ENCODE measurements at places on chromosomes 6 and 20.

DNA sequence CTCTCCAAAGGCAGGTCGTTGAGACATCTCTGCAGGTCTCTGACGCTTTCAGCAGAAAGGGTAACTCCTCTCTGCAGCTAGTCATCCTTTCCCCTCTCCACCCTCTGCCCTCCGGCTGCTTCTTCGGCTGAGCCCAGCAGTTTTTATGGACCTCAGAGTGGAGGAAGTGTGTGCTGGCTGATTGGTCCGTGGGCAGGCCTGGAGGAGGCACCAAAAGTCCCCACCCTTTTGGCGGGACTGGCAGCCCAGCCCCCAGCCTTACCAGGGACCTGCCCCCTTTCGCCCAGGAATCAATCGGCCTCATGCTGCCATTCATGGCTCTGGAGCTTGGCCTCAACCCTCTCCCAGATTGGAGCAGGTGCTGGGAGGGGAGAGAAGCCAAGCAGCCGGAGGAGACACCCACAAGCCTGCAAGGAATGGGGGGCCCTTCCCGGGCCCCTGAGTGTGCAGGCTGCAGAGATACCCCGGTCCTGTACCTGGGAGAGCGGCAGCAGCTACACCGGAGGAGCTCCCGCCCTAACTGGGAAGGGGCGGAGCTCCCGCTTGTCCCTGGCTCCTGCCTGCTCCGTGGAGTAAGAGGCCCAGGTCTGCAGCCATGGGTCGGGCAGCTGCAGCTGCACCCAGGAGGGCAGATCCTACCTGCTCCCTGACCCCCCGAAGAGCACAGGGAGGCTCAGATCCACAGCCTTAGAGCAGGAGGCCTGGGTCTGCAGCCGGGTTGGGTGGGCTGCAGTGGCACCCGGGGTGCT, 170.3 kb upstream of the SOX4 start:
- DNase-seq = no peak

DNA sequence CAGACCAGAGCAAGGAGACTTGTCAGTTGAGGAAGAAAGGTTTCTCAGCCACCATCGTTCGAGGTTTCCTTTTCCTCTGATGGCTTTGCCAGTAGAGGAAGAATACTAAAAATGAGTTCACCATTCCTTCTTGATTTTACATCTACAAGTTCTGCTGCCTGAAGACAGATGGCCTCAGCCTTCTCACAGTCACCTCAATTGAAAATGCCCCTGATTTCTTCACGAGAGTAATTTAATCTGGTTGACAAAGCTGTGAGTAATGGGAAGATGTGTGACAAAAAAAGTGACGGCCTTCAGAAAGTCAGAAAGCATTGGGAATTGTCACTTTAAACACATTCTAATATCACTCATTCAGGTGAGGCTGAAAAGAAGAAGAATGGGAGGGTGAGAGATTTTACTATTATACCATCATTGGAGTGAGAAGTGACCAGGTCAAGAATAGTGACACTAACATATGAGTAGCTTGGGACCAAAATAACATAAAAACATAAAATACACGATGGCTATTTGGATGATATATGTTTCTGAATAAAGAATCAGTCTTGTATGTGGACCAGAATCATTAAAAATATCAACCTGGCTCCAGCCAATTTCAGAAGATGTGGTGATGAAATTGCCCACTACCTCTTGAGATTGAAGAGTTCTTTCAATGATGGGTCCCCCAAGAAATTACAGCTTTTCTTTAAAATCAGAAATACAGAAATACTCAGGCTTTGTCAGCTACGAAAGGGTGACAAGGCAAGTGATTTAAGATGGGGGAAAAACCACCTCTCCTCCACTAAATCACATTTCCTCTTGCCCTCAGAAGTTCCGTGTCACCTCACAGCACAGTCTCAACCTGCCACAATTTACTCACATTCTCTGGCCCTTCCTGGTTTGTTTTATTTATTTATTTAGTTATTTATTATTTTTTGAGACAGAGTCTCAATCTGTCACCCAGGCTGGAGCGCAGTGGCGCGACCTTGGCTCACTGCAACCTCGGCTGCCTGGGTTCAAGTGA, 147.7 kb downstream of the SOBP start:
- no peak for DNase-seq

GRCh38 chr6:114581293-114581692, 238.5 kb upstream of the HS3ST5 start:
- no peak for DNase-seq

DNA sequence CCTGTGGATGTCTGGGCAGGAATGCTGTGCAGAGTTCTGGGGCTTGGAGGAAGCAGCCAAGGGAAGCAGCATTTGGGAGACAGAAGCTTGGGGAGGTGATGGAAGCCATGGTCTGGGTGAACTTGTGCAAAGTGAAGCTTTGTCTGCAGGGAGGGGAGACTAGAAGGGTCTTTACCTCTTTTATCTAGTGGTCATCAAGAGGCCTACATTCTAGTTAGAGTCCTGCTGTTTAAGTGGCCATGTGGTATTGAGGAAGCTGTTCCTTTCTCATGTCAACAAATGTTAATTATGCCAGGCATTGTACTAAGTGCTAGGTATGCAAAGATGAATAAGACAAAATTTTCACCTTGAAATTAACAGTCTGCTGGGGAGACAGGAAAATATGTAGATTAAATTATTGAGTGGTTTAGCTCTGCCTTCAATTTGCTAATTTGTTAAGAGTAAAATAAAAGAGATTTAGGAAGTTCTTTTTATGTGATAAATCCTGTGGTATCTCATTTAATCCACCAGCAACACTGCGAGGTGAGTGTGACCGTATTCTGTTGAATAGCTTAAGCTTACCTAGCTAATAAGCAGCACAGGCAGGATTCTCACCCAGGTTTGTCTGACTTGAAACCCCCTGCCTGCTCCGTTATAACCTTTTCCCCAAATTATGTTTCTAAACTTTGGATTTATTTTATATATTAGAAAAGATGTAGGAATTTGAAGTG, 43.1 kb downstream of the ARID1B start:
- DNase-seq = no peak

- DNase-seq = no peak
Observed at GRCh38 chr6:145071836-145072235, 663.5 kb downstream of the EPM2A start.

- no peak for DNase-seq
Observed at GRCh38 chr20:23047001-23047737, 2.3 kb downstream of the THBD start.

GRCh38 chr20:46563170-46563859, 12.9 kb upstream of the OCSTAMP start:
- DNase-seq = no peak

GRCh38 chr6:41427642-41428335, 92.4 kb downstream of the NCR2 start:
- DNase-seq = peak; percentile 65

GRCh38 chr20:51750037-51750769, 18.0 kb downstream of the ATP9A start:
- DNase-seq = no peak

DNA sequence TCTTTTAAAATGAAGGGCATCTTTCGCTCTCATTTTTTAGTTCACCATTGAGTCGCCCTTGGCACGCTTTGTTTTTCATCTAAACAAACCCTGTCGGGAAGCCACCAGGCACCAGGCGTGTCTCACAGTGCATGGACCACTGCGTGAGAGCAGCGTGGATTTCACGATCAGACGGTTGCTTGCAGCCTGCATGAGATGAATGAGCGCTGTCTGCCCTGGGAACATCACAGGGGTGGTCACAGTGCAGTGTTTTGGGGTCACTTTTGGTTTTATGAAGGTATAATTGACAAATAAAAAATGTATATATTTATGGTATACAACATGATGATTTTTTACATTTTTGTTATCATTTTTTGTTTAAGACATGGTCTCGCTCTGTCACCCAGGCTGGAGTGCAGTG, 61.3 kb downstream of the CDH4 start:
- DNase-seq = no peak

- peak; percentile 88 for DNase-seq
Observed at GRCh38 chr6:2450546-2450945, 205.1 kb upstream of the GMDS start.

- no peak for DNase-seq
Observed at GRCh38 chr20:42974347-42974746, 215.4 kb downstream of the PTPRT start.

GRCh38 chr6:114747995-114748625, 405.3 kb upstream of the HS3ST5 start:
- peak; percentile 79 for DNase-seq

- DNase-seq = no peak
Observed at GRCh38 chr6:138681627-138682026, 91.9 kb upstream of the CCDC28A start.

GRCh38 chr6:30761791-30762429, 17.6 kb upstream of the IER3 start:
- DNase-seq = no peak

DNA sequence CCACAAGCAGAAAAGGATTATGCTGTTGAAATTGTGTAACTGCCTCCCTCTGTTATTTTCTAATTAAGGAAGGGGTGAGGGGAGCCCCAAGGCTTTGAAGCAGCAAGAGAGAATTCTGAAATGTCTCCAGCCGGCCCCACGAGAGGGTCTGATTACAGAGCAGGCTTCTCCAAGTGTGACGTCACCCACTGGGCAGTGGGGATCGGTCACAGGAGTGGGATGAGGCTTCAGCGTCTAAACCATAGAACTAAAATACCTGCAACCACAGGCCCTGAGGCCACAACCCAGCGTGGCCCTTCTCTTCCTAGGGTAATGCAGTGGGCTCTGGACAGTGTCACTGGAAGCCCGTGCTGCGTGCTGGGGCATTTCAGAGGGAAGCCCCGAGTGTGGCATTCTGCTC, 38.6 kb upstream of the APCDD1L start:
- DNase-seq = peak; percentile 94

DNA sequence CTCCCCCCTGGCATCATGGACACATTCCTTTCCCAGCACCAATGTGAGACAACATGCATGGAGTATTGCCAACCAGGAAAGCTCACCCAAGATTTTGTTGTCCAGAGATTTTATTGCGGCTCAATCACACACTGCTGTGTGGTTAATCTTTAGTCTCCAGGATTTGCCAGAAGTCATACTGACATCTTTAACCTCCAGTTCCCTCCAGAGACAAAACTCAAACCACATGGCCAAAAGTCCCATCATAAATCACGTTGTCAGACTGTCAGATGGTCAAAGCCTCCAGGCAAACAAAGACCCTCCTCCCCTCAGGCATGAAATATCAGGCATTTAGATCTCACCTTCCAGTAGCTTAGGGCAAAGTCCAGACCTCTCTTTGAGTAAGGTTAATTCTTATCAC, 97.3 kb upstream of the OPRM1 start:
- no peak for DNase-seq

GRCh38 chr6:90471263-90471662, 115.6 kb downstream of the MAP3K7 start:
- no peak for DNase-seq

DNA sequence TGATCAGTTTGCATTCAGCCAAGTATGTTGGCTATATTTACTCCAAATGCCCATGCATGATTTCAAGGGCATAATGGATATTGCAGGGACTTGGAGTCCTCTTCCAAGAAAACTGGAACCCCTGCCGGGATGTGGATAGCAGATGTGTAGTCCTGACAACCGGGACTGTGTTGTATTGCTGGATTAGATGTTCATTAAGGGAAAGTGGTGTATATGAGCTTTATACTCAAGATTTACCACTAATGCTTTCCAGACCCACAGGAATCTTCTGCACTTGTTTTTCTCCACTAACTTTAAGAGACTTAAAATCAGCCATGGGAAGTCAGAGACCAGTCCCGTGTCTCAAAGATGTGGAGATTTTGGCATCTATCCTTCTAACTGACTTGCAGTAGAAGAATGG, 770.9 kb downstream of the HDGFL1 start:
- DNase-seq = peak; percentile 71

GRCh38 chr6:130780122-130780521, 47.1 kb upstream of the SMLR1 start:
- DNase-seq = no peak
